Activated CD8-positive, alpha-beta memory T cell treated with anti-CD3 and anti-CD28 coated beads, Interleukin-2, amount 50 U/mL, for 4 hours (primary cell): ENCODE measurements at places on chromosomes 1 and 21.

DNA sequence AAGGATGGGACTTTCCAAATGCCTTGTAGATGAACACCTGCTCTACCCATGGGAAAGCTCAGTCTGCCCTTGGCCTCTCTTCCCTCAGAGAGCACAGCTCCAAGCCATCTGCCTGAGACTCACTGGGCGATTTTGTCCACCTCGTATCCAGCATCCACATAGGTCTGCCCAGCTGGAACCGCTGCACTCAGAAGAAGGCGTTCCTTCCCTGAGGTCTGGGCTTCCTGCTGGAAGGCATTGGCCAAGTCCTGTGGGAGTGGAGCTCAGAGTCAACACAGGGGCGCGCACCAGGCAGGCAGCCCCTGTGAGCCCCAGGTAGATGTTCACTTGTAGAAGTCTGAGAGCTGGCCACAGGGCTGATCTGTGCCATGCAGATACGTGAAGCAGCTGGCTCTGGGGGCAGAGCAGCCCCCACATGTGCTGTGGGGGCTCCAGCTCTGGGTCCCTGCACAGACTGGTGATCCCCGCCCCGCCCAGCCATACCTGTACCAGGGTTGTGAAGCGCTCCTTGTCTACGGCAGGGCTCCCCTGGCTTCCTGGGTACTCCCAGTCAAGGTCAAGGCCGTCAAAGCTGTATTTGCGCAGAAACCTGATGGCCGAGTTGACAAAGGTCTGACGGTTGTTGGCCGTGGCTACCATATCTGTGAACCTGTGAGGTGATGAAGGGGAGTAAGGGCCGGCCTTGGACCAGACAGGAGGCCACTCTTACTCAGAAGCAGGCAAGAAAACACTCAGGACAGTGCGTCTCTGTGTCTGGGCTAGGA lies 6.3 kb downstream of the CHIT1 start:
- DNase-seq: no peak

- DNase-seq: no peak
Observed at GRCh38 chr1:178500936-178501554, 4.3 kb upstream of the CLEC20A start.

DNA sequence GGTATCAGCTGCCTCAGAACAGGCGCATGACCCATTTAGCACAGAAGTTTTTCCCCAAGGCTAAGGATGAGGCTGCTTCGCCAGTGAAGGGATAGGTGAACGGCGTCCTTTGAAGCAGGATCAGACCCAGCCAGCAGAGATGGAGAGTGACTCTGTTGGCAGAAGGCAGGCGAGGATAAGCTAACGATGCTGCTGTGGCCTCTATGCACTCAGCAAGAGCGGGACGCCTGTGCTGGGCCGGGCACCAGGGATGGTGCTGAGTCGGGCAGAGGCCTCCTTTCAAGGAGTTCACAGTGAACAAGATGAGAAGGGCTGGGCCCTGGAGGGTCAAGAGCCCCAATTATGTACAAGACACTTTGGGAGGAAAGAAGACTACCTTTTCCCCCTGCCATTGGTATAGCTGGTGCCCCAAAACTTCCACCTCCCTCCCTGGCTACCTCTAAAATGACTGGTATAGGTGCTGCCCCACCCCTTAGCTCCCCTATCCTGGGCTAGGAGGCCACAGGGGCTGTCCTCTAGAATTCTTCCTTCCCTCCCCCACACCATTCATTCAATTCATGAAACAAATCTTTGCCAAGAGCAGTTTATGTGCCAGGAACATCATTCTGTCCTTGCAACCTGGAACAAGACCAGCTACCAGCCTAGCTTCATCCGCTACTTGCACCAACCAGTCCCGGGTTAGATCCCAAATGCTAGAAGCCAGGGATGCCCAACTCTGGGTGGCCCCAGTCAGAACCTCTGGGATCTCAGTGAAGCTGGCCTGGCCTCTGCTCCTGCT lies 7.5 kb downstream of the XKR8 start:
- no peak for DNase-seq

DNA sequence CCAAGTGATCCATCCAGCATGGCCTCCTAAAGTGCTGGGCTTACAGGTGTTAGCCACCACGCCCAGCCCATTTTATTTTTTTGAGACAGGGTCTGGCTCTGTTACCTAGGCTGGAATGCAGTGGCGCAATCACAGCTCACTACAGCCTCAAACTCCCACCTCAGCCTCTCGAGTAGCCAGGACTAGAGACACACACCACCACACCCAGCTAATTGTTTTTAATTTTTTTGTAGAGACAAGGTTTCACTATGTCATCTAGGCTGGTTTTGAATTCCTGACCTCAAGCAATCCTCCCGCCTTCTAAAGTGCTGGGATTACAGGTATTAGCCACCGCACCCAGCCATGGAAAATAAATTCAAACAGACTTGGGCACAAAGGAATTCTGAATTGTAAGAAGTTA lies 31.9 kb downstream of the PUM1 start:
- DNase-seq: no peak

DNA sequence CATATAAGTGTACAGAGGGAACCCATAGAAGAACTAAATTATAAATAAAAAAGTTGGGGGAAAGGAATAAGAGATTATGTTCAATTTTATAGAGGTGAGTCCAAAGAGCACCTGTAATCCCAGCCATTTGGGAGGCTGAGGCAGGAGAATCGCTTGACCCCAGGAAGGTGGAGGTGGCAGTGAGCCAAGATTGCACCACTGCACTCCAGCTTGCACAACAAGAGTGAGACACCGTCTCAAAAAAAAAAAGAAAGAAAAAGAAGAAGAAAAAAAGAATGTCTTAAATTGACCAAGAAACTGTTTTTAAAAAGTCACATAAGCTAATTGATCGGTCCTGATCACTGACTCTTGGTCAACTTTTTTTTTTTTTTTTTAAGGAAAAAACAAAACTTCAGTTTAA lies 19.1 kb upstream of the ATF3 start:
- DNase-seq: no peak

GRCh38 chr1:153260585-153261280 lies 1.2 kb downstream of the LORICRIN start:
- peak; percentile 22 for DNase-seq

DNA sequence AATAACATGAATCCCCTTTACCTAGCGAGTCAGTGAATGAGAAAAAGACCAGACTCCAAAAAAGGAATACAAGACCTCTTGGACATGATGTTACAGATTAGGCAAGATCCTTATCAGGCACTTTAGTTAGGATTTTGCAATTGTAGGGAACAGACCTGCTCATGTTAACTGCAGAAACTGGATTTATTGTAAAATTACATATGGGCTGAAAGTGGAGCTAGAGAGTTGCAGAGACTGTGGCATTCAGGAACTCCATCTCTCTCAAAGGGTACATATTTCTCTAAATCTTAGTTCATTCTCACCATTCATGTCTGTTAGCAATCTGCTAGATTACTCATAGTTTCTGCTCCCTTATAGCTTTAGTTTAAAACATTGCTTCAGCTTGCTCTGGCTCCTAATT lies 142.2 kb downstream of the PAPPA2 start:
- no peak for DNase-seq

DNA sequence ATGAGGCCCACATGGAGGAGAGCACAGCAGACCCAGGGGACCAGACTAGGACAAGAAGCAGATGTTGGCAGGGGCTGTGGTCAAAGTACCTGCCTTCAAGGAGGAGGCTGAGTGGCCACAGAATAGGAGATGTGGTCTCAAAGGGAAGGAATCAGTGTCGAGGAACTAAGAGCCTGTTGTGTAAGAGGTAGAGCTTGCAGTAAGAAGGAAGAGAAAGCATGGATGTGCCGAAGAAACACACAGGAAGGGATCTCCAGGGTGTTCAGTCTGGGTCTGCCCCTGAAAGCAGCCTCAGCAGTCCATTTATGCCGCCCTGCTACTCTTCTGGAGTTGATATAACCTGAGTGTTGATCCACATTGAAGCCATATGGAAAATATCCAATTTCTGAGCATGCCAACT lies 83.9 kb downstream of the NID1 start:
- DNase-seq: no peak

- no peak for DNase-seq
Observed at GRCh38 chr1:202288177-202288576, 53.6 kb downstream of the UBE2T start.
